ENCODE measurements at places on chromosomes 1 and 21.

DNA sequence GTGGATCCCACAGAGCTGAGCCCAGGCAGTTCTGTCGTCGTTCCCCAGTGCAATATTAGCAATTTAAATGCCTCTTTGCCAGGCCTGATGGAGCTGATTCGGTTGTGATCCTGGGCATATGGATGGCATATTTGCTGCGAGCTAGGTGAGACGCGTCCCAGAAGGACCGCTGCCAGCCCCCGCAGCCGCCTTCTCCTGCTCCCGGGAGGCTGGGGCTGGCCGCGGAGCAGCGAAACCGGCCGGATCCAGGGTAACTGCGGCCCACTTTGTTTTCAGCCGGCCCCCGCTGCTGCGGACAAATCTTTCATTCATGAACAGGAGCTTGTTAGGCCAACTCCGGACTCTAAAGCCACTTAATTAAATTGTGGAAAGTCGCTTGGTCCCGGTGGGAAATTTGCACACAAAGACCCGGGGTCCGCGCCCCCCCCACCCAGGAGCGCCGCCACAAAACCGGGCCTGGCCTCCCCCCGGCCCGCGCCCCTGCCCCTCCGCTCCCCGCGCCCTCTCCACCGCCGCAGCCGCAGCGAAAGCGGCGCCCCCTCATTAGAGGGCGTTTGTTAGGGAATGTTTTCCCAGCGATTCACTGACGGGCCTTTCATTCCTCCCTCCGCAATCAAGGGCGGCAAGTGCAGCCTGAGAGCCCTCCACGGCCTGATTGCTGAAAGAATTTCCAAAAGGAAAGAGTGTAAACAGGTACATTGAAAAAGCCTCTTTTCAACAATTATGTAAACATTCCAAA, 383.3 kb downstream of the RRAGC start:
- DNase-seq: no peak

GRCh38 chr1:76627901-76628300, 239.4 kb upstream of the ST6GALNAC5 start:
- no peak for DNase-seq

DNA sequence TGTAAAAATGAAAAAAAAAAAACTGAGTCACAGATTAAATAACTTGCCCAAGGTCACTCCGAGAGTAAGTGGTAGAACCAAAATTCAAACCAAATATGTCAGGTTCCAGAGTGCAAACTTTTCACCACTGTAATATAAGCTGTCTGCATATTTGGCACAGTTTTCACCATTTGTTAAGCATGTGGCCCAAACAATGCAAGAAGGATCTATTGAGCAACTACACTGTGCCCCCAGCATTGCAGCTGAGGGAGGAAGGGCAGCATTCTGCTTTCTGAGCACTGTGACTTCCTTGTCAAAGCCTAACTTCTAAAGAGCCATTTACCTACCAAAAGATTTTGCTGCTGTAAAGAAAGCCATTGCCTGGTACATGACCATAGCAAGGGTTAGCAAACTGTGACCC, 133.4 kb downstream of the SYT2 start:
- no peak for DNase-seq

GRCh38 chr1:69707103-69707502, 139.4 kb downstream of the LRRC7 start:
- DNase-seq: peak; percentile 57

DNA sequence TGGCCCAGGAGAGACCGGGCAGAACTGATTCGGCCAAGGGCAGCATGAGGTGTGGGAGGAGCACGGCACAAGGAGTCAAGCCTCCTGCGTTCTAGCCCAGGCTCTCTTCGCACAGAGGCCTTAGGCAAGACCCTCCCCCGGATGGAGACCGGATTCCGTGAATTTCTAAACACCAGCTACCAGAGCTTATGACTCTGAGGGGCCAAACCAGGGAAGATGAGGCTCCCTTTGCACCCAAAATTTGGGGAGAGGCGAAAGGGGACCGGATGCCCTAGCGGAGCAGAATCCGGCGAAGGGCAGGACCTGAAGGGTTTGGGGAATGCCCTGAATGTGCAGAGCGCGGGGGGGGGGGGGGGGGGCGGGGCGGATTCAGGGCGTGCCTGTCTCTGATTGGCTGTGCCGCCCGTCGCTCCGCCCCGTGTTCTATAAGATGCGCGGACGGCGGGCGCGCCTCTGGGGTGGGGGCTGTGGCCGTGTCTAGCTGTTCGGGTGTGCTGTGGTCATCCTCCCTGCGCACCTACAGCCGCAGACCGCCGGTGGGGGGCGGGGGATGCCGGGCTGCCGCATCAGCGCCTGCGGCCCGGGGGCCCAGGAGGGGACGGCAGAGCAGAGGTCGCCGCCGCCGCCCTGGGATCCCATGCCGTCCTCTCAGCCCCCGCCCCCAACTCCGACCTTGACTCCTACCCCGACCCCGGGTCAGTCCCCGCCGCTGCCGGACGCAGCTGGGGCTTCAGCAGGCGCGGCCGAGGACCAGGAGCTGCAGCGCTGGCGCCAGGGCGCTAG, at the start of gene TRNP1:
TRNP1 (plus strand) TSS at position 456 of the 783 bp plus-strand sequence; CDS start at position 551, 95 bp downstream.
- peak; percentile 93 for DNase-seq

DNA sequence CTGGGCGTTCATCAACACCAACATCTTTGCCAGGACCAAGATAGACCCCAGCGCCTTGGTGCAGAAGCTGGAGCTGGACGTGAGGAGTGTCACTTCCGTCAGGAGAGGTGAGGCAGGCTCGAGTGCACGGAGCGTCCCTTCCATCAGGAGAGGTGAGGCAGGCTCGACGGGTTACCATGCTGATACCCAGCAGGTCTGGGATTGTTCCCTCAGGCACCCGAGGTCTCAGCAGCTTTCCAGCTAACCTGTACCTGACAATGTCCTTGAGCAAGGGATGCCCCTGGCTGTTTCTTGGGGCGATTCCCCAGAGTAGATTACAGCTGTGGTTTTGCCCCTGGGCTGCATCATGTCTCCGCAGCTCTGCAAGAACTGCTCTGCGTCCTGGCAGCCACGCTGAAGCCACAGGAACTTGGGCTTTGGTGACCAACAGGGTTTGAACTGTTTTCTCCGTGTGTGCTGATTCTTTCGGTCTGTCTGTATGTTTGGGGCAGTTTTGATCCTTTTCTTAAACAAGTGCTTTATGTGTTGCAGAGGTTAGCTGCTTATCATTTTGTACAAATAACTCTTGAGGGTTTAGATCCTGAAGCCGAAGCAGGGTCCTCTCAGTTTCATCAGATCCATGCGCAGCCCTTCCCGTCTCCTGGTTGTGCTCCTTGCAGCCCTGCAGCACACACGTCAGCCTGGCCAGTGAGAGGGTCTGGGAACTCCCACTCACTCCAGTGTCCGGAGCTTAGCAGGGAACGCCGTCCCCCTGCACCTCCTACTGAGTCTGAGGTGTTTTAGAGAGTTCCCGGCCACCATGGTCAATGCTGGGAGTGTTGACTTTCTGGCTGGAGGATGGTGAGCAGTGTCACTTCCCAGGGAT, 4.1 kb downstream of the SLX9 start:
- DNase-seq: no peak

DNA sequence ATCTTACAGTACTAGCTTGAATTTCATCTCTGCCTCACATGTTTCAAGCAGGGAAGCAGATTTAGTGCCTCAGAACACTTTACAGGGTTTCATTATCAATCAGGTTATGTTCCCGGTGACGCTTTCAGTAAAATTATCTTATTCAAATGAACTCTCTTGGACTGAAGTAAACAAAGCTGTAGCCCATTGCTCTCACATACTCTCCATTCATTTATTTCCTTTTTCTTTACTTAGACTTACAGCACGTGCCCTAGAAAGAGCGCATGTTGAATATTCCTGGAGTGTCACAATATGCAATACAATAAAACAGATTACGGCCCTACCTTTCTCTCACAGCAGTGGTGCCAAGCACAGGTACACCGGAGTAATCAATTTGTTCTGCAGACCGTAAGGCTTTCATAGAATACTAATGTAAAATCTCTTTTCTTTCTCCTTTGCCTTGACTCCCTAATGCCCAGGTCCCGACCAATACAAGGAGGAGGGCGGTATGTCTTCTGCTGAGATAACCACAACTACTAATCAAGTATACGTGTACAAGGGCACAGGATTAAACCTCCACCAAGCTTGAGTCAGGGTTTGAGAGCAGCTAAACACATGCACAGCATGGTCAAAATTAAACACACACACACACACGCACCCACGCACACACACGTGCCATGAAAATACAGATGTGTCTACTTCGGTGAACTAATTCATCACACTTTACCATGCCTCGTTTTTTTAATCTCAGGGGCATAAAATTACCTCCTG, 62.8 kb downstream of the NRIP1 start:
- peak; percentile 16 for DNase-seq

Measured in NCI-H82 (cell line).